ENCODE measurements at places on chromosomes 6 and 20. TPM values are rescaled to one million over a fixed set of nuclear protein-coding genes. Genes with fewer than 3 reads are reported as not detected.

ZC3H12D gene
- under 0.01 TPM for total RNA-seq

IMPG1 gene
- total RNA-seq, result not detected

HTR1B gene
- 8.2 TPM for total RNA-seq

NUS1 gene
- total RNA-seq, result 26.8 TPM

CEP162 gene
- total RNA-seq, result 6.0 TPM

SMLR1 gene
- not detected for total RNA-seq

GSTA3 gene
- total RNA-seq, result not detected

GPX5 gene
- total RNA-seq, result not detected

SLC17A9 gene
- total RNA-seq, result 24.8 TPM

MRAP2 gene
- total RNA-seq, result not detected

C20orf144 gene
- total RNA-seq, result under 0.01 TPM

MACROD2 gene
- 1.6 TPM for total RNA-seq

CST5 gene
- not detected for total RNA-seq

EMILIN3 gene
- not detected for total RNA-seq

FAM217A gene
- not detected for total RNA-seq

ISM1 gene
- 0.64 TPM for total RNA-seq

CD93 gene
- under 0.01 TPM for total RNA-seq

FAXC gene
- 0.32 TPM for total RNA-seq

ZNF334 gene
- 1.9 TPM for total RNA-seq

MYO6 gene
- 15.1 TPM for total RNA-seq

SERAC1 gene
- 13.2 TPM for total RNA-seq

RAET1G gene
- 1.3 TPM for total RNA-seq

RGS19 gene
- 13.2 TPM for total RNA-seq

PTPRT gene
- total RNA-seq, result not detected

CLVS2 gene
- total RNA-seq, result not detected

UST gene
- total RNA-seq, result 9.0 TPM

TPMT gene
- 16.4 TPM for total RNA-seq

SLC22A2 gene
- total RNA-seq, result under 0.01 TPM

WFDC9 gene
- not detected for total RNA-seq

CDH26 gene
- total RNA-seq, result 0.86 TPM

ARFGEF3 gene
- under 0.01 TPM for total RNA-seq

SYTL3 gene
- 1.3 TPM for total RNA-seq

SMOC2 gene
- 0.32 TPM for total RNA-seq

GGTLC1 gene
- total RNA-seq, result not detected

ANKEF1 gene
- total RNA-seq, result 0.97 TPM

CALHM6 gene
- not detected for total RNA-seq

SPEF1 gene
- under 0.01 TPM for total RNA-seq

KIF25 gene
- total RNA-seq, result under 0.01 TPM

SLC44A4 gene
- not detected for total RNA-seq

TRAPPC3L gene
- total RNA-seq, result not detected

CFAP61 gene
- total RNA-seq, result 0.43 TPM

RAB22A gene
- total RNA-seq, result 15.1 TPM

CPXM1 gene
- 10.8 TPM for total RNA-seq

C6orf52 gene
- not detected for total RNA-seq

DNAJC5 gene
- 51.2 TPM for total RNA-seq

LPA gene
- total RNA-seq, result not detected

LY6G6F gene
- not detected for total RNA-seq
